Stimulated activated naive CD4-positive, alpha-beta T cell treated with Interleukin-2 at 50 U/mL for 16 hours (primary cell): ENCODE measurements at places on chromosomes 5 and 9.

DNA sequence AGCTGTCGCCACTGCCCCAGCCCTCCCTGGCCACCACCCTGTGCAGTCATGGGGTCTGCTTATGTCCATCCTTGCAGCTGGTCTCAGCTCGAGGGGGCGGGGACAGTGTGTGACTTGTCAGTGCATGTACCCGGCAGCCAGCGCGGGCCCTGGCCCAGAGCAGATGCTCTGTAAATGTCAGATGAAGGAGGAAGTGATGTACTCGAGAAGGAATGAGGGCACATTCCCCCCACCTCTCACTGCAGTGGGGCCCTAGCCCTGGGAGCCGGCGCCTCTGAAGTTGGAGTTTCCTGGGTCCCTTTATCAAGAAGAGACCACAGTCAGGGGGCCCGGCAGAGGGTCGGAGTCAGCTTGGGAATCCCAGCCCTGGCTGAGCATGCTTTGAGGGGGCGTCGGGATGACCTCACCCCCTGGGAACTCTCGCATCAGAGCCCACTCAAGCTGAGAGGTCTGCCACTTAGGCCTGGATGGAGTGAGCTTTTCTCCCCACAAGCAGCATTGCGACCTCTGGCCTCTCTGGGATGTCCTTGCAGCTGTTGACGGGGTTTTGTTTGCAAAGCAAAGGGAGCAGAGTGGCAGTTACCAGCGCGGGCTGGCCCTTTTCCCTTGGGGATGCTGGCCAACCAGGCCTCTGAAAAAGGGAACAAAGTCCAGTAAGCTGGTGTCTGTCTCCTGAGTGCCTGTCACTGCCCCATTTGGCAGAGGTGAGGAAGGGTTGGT is 19.0 kb downstream of the NEURL1B start:
- DNase-seq: no peak

- DNase-seq: no peak
Measured at GRCh38 chr5:29897916-29898315, 1295.6 kb upstream of the CDH6 start.

DNA sequence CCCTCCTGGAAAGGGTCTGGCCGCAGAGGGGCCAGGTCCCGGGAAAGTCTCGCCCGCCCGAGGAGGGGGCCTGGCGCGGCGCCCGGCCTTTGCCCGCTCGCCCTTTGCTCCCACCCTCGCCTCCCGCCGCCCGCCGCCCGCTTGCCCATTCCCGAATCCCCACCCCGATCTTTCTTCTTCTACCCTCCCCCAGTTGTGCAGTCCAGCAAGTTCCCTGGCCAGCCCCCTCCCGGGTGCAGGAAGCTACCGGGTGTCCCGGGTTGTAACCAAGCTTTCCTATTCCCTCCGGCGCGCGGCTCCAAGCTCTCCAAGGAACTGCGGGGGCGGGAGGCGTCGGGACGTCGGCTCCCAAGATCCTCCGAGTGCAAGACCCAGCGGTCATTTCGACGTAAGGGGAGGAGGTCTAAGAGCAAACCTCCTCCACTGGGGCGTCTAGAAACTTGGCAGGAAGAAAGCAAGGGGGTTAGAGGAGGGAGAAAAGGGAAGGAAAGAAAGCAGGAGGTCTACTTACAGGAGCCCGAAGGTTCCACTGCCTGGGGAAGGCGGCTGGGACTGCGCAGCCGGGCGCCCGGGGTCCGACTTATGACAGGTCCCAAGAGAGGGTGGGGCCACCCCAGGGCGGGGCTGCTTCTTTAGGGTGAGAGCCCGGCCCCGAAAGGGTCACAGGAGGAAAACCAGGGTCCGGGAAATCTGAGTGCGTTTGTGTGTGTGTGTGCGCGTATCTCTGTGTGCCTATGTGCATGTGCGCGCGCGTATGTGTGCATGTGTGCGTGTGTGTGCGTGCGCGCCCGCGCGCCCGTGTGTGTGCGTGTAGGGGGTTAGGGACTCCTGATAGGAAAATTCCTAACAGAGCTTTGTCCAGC is at the start of gene PTGR1:
PTGR1 (minus strand) TSS at position 556 of the 863 bp plus-strand sequence. CDS start 2,225 bp downstream, outside the sequence.
- no peak for DNase-seq

DNA sequence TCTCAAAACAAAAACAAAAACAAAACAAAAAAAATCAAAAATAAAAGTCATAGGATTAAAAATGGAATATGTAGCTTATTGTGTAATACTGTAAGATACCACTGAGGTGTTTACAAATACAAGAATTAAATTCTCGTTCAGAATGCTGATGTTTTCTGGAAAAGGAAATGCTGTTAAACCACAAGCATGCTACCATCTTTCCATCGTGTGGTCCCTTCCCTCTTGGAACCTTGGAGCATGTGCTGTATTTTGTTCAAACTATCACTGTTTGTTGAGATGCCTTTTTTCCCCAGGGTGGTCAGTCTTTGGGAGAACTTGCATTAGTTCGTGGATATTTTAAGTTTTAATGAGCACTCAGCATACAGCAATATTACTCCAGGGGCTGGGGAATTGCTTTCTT is 39.7 kb downstream of the SUB1 start:
- DNase-seq: no peak

- no peak for DNase-seq
Measured at GRCh38 chr9:99818500-99818899, 3.2 kb upstream of the NR4A3 start.

- DNase-seq: no peak
Measured at GRCh38 chr5:75277463-75277862, 40.8 kb upstream of the ANKRD31 start.

- no peak for DNase-seq
Measured at GRCh38 chr9:116153765-116154333, at the start of gene PAPPA. TSS of gene PAPPA (plus strand) at chr9:116153791. CDS start at chr9:116154173, 382 bp downstream.

DNA sequence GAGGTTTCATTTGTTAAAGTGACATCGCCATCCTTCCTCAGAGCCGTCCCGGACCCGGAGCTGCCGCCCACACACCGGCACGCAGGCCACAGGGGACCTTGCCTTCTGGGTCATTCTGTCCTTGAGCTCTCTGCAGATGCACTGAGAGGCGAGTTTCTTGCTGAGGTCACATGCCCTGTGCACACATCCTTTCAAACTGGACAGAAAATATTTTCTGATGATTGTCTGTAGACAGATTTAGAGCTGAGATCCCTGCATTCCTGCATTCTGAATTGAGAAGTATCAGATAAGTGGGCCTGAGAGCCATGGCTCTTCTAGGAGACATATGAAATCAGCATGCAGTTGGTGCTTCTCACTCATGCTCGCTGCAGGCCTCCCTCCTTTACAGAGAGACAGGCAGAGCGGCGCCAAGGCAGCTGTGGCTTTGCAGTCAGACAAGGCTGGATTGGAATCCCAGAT is 25.4 kb downstream of the BOD1 start:
- no peak for DNase-seq

DNA sequence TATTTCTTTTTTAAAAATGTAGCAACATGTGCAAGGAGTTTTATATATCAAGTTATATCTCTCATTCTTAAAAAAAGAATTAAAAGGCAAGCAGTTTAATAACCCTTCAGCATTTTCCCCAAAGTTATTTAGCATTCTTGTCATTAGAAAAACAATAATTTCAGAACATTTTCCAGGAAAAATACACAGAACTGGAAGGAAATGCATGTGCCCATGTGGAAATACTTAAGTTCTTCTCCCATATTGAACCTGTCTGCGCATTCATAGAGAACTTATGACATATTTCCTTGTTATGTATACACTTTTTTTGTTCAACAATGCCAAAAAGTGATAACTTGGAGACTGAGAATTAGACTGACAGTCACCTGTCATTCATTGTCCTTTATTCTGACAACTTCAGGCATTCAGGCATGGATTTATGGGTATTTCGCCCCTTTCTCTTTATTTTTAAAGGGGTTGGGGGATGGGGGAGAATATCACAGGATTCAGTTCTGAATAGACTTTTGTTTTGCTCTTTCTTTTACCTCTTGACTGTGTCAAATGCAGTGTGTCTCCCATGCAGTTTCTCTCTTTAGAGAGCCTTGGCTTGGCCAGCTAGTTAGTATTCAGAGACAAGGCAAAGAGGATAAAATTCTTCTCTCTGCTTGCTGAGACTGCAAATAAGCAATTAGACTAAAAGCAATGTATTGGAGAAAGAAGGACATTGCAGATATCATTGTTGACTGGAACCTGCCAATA is 701.0 kb downstream of the NR2F1-AS1 start:
- no peak for DNase-seq

DNA sequence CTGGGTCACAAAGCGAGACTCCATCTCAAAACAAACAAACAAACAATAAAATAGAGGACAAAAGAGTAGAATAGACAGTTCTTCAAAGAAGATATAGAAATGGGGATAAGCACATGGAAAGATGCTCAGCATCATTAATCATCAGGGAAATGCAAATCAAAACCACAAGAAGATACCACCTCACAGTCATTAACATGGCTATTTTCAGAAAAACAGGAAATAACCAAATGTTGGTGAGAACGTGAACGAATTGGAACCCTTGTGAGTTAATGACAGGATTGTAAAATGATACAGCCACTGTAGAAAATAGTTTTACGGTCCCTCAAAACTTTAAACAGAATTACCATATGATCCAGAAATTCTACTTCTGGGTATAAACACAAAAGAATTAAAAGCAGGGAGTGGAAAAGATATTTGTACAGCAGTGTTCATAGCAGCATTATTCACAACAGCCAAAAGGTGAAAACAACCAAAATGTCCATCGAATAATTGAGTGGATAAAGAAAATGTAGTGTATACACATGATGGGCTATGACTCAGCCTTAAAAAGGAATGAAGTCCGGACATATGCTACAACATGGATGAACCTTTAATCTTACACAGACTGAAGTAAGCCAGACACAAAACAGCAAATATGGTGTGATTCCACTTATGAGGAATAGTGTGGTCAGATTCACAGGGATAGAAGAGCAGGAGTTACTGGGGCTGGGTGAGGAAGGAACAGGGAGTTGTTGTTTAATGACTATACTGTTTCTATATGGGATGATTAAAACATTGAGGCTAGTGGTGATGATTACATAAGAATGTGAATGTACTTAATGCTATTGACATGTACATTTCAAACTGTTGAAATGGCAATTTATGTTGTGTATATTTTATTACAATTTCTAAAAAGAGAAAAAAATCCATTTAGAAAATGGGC is 19.7 kb downstream of the OR2V2 start:
- DNase-seq: no peak
